ENCODE measurements at places on chromosomes 12 and 14.

- no peak for DNase-seq
Measured at GRCh38 chr14:85463512-85463911, 66.4 kb upstream of the FLRT2 start.

DNA sequence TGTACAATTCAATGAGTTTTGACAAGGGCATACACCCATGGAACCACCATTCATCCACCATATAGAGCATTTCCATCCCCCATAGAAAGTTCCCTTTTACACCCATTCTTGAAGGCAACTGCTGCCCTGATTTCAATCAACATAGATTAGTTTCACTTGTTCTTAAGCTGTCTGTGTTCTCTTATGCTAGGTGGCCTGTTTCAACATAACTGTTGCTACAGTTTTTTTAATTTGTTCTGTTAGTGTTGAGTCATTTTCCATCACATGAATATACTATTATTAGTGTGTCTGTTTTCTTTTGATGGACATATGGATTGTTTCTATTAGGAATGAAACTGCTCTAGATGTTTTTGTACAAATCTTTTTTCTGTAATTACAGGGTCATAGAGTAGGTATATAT lies 123.4 kb downstream of the PTPRQ start:
- no peak for DNase-seq

- no peak for DNase-seq
Measured at GRCh38 chr12:91556909-91557308, 374.3 kb upstream of the DCN start.

GRCh38 chr14:77458249-77458950 lies 507 bp downstream of the AHSA1 start:
- DNase-seq, result no peak

DNA sequence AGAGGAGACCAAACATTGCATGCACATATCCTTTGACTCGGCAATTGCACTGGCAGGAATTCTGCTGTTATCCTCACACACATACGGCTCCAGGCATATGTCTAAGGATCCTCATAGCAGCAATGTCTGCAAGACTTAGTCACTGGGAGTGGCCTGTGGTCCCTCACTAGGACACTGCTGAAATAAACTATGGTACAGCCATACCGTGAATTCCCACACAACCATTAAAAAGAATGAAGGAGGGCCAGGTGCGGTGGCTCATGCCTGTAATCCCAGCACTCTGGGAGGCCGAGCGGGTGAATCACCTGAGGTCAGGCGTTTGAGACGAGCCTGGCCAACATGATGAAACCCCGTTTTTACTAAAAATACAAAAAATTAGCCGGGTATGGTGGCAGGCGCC lies 105.1 kb downstream of the ZFP36L1 start:
- no peak for DNase-seq

GRCh38 chr14:90608281-90608680 lies 207.9 kb downstream of the TTC7B start:
- DNase-seq, result no peak

DNA sequence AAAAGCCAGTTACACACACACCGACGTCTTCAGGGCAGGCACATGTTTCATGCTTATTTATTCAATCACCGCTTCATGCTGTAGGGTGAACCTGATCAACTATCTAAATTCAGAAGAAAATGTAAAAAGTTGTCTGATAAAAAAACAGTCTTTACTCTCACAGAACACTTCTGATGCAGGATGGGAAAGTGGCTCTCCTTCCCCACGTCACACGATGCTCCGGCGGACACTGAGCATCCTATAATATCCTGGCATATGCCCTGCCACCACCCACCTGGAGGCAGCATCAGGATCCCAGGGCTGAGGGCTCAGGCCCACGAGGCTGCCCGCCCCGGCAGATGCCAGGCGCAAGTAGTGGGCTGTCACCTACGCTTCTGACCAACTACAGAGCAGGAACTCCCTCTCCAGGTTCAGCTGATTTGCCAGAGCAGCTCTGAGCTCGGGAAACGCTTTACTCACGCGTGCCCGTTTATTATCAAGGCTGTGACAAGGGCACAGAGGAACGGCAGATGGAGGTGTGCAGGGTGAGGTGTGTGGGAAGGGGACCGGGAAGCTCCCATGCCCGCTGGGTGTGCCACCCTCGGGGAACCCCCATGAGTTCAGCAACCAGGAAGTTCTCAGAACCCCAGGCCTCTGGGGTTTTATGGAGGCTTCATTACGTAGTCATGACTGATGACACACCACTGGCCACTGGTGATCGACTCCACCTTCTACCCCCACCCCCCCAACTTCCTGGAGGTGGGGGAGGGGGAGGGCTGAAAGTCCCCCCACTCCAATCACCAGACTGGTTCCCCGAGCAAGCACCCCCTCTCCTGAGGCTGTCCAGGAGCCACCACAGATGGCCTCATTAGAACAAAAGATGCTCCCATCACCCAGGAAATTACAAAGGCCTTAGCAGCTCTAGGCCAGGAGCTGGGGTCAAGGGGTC lies 32.1 kb downstream of the SLC15A4 start:
- DNase-seq, result no peak

GRCh38 chr12:51362307-51362706 lies 15.8 kb upstream of the CELA1 start:
- no peak for DNase-seq

- peak; percentile 77 for DNase-seq
Measured at GRCh38 chr12:100573292-100574186, at the start of gene GAS2L3. GAS2L3 (plus strand) TSS chr12:100573684; CDS start chr12:100594905, 21,221 bp downstream.

DNA sequence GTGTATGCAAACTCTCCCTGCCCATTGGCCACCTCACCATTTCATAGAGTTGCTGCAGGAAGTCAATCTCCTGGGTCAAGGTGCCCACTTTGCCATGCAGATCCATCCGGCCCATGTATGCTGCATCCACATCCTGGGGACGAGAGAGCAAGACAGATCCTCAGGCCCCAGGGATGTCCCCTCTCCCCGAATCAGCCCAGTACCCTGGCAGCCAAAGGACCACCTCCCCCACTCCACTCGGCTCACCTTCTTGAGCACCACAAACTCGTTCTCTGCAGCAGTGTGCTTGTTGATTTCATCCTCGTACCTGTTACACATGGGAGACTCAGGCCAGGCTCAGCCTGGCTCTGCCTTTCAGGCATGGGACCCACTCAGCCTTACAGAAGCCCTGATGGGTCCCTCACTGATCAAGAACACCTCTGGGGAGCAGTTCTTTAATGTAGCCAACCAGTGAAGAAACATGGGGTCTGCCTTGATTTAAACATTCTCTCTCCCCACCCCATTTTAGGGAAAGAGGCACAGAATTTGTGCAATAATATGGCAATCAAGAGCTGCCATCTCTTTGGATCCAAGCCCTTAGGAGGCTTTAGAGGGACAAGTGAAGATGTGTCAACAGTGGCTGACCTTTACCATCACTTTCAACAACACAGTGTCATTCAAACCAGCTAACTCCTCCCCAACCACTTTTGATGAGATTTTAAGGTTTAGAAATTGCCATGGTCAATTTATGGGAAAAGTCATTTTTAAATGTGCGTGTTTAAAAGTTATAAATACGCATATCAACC lies 3.9 kb downstream of the KRT79 start:
- no peak for DNase-seq

- DNase-seq, result no peak
Measured at GRCh38 chr14:69314327-69314726, 54.4 kb downstream of the GALNT16 start.

Measured in left renal pelvis (tissue), 4 donors.